Bladder microvascular endothelial cell (primary cell): ENCODE measurements at places on chromosomes 7 and 10. TPM values are rescaled to one million over a fixed set of nuclear protein-coding genes. Genes with fewer than 3 reads are reported as not detected.

The KIAA1549 gene
- total RNA-seq: 1.1 and 6.0 TPM in 2 replicates

The TECTB gene
- not detected in 2 replicates for total RNA-seq

The IL15RA gene
- 6.8 and 10.8 TPM in 2 replicates for total RNA-seq

The LRRD1 gene
- total RNA-seq: under 0.01 TPM in 2 replicates

The OSBPL3 gene
- 12.6 and 40.3 TPM in 2 replicates for total RNA-seq

The AGMO gene
- total RNA-seq: 1.9 TPM in 2 replicates

The SLC16A12 gene
- total RNA-seq: under 0.01 TPM in 1 of 2 replicates, not detected in the other

The AKR1E2 gene
- total RNA-seq: 26.4 and 38.9 TPM in 2 replicates

The MYL10 gene
- not detected in 2 replicates for total RNA-seq

The RAPGEF5 gene
- 98.1 and 136 TPM in 2 replicates for total RNA-seq

The CLDN12 gene
- total RNA-seq: 3.9 and 14.5 TPM in 2 replicates

The TCTN3 gene
- total RNA-seq: 16.7 and 33.9 TPM in 2 replicates

The ACHE gene
- total RNA-seq: 0.16 and 11.3 TPM in 2 replicates

The SFMBT2 gene
- total RNA-seq: 2.7 and 3.1 TPM in 2 replicates

The GBX1 gene
- total RNA-seq: not detected in 2 replicates

The INA gene
- total RNA-seq: under 0.01 and 0.06 TPM in 2 replicates

The CELF2 gene
- total RNA-seq: 3.4 and 23.2 TPM in 2 replicates

The NRG3 gene
- 10.6 TPM in 1 of 2 replicates, not detected in the other for total RNA-seq

The TMEM236 gene
- total RNA-seq: 0.32 and 2.1 TPM in 2 replicates

The H2BK1 gene
- not detected in 2 replicates for total RNA-seq

The GIMAP8 gene
- 74.8 and 102 TPM in 2 replicates for total RNA-seq

The ACBD7 gene
- 2.4 and 3.1 TPM in 2 replicates for total RNA-seq

The FANK1 gene
- 1.3 and 2.3 TPM in 2 replicates for total RNA-seq

The HABP2 gene
- under 0.01 TPM in 1 of 2 replicates, not detected in the other for total RNA-seq

The ZNRF2 gene
- total RNA-seq: 6.5 and 6.6 TPM in 2 replicates

The CPN1 gene
- total RNA-seq: not detected in 2 replicates

The CEP55 gene
- 28.9 and 47.8 TPM in 2 replicates for total RNA-seq

The PRPS1L1 gene
- total RNA-seq: not detected in 2 replicates

The PRTFDC1 gene
- 5.7 and 9.1 TPM in 2 replicates for total RNA-seq

The NET1 gene
- 18.7 and 21.2 TPM in 2 replicates for total RNA-seq

The STOX1 gene
- total RNA-seq: 0.19 and 0.32 TPM in 2 replicates

The IL6 gene
- 0.38 and 2.1 TPM in 2 replicates for total RNA-seq

The AEBP1 gene
- total RNA-seq: 1.3 and 27.3 TPM in 2 replicates

The CPEB3 gene
- total RNA-seq: 0.65 and 2.5 TPM in 2 replicates

The ADARB2 gene
- not detected in 2 replicates for total RNA-seq

The TUBAL3 gene
- total RNA-seq: under 0.01 and 0.25 TPM in 2 replicates

The NKX1-2 gene
- not detected in 2 replicates for total RNA-seq

The RBM28 gene
- total RNA-seq: 7.9 and 27.9 TPM in 2 replicates

The PON3 gene
- 0.31 and 0.65 TPM in 2 replicates for total RNA-seq

The ADAM8 gene
- 0.65 and 1.6 TPM in 2 replicates for total RNA-seq

The LIPN gene
- total RNA-seq: not detected in 2 replicates

The DLX5 gene
- total RNA-seq: not detected in 2 replicates

The CYP2C19 gene
- total RNA-seq: 0.06 TPM in 1 of 2 replicates, not detected in the other

The FKBP6 gene
- not detected in 2 replicates for total RNA-seq
